ENCODE measurements at places on chromosomes 6 and 20.

- no peak for DNase-seq
Observed at GRCh38 chr6:30145818-30146217, 9.9 kb downstream of the TRIM40 start.

DNA sequence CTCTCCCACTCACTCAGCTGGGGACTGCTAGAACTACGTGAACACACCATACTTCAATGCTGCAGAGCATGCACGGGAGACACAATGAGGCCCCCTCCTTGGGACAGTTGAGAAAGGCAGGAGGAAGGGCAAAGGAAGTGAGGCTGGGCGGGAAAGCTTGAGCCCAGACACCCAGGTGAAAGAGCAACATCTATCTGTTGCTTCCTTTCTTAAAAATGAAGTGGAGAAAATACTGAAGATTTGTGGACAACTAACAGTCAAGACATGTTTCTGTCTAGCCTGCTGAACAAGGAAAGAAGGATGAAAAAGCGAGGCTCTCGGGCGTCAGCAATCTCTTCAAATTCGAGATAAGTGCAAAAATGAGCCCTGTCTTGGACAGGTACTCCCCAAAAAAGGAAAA is 3.0 kb upstream of the NNAT start:
- DNase-seq: no peak

GRCh38 chr20:17059465-17059864 is 167.4 kb upstream of the PCSK2 start:
- DNase-seq: no peak

- DNase-seq: no peak
Observed at GRCh38 chr6:32087574-32088486, 21.3 kb downstream of the TNXB start.

- no peak for DNase-seq
Observed at GRCh38 chr6:6631534-6632276, 43.2 kb downstream of the LY86 start.

DNA sequence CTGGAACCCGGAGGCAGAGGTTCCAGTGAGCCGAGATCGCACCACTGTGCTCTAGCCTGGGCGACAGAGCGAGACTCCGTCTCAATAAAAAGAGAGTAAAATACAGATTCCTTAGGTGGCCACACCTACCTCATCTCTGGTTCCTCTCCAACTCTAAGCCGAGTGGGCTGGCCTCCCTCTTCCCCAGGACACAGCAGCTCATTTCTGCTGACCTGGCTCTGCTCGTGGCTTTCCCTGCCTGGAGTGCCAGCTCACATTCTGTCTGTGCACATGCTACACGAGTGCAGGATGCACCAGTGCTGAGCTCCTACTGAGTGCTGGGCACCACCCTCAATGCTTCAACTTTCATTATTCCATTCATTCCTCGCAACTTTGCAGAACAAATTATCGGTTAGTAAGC is 28.8 kb downstream of the EFCAB8 start:
- DNase-seq: no peak

DNA sequence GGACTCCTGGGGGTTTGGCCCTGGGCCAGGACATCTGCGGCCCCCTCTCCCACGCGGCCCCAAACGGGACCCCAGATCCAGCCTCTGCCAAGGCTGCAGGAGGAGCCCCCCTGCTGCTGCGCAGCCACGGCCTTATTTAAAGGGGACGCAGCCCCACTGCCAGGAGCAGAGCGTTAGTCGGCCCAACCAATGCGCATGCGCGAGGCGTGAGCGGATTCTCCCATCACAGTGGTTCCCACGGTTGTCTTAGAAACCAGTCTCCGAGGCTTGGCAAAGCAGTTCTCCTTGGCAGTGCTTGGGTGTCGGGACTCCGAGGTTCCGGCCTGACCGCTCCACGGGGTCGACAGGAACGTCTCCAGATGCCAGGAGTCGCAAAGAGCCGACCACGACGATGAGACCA is 288.3 kb upstream of the ZNF337 start:
- DNase-seq: peak; percentile 20

GRCh38 chr20:57263801-57264792 is 2.3 kb downstream of the BMP7 start:
- no peak for DNase-seq

DNA sequence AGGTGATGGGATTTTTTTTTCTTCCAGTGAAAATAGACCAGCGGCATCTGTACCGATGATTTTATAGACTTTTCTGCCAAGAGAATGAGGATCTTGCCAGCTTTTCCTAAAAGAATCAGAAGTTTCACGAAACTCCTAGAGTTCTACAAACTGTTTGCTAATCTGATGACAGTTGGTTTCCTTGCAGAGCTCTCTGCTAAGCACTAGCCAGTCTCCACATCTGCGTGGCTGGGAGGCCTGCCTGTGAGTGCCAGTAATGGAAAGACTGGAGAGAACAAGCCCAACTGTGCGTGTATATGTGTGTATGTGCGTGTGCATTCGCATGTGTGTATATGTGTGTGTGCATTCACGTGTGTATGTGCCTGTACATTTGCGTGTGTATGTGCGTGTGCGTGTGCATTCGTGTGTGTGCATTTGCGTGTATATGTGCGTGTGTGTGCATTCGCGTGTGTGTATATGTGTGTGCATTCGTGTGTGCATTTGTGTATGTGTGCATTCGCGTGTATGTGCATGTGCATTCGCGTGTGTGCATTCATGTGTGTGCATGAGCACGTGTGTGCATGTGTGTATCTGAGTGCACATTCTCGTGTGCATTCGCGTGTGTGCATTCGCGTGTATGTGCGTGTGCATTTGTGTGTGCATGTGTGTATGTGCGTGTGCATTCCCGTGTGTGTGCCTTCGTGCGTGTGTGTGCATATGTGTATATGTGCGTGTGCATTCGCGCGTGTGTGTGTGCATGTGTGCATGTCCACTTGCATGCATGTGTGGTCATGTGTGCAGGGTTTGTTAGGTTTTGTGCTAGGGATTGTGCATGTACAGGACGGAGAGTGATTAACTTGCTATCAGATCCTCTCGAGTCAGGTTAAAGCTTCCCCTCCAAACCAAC is 379.4 kb downstream of the TAF4 start:
- no peak for DNase-seq

DNA sequence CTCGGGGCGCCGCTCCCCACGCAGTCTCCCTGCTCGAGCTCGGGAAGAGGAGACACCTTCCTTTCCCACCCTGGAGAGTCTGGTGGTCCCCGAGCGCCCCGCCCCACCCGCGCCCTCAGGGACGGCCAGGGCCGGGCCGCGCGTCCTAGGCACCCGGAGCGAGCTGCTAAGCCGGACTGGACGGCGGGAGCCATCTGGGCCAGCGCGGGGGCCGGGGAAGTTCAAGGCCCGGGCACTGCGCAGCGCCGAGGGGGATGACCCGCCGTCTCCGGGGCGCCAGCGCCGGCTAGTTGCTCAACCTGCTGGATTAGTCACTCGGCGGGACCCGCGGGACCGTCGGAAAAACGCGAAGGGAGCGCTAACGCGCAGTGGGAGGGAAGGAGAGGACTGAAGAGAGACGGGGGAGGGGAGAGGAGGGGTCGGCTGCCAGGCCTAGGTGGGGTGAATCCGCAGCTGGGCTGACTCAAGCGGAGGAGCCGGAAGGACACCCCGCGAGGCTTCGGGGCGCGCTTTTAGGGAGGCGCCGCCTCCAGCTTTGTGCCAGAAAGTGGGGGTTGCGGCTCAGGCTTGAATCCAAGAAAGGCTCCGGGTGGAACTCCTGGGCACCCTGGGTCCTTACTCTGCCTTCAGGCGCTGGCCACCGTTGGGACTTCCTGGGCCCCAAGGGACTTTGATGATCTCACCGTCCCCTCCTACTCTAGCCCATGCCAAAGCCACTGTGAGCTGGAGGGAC is 75.7 kb upstream of the FOXP4 start:
- DNase-seq: no peak

- DNase-seq: no peak
Observed at GRCh38 chr20:56173438-56173837, 75.1 kb upstream of the MC3R start.

- no peak for DNase-seq
Observed at GRCh38 chr6:106922626-106923025, 51.9 kb downstream of the CD24 start.

DNA sequence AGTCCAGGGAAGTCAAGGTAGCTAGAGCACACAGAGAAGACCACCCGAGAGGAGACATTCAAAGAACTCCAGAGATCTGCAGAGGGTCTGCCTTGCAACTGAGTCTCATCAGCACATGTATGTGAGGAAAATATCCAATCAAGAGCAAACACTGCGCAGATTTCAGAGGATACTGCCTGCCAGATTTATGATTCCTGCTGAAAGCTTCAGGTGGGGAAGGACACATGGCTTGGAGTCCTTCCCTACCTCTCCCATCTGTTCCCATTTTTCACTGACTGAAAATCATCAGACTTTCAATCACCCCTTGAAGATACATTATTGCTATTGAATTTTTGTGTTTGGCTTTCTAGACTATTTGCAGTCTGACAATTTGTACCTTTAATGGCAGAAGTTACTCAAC is 7.6 kb upstream of the KIAA1586 start:
- DNase-seq: no peak

DNA sequence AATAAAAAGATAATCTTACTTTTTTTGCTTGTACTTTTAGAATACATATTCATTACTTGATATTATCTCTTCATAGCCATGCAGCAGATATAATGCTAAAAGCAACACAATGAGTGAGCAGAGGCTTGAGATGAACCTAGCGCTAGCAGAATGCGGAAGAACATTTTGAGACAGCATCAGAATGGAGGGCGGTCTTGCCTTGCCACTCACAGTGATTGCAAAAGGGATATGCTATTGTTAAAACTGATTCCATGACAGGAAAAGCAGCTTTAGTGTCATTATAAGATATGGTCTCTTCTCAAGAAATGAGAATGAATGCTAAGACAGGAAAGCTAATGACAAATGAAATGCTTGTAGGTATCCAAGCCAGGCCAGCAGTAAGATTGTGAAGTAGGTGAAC is 200.0 kb upstream of the GJE1 start:
- no peak for DNase-seq

- no peak for DNase-seq
Observed at GRCh38 chr20:38982291-38982690, 20.1 kb downstream of the DHX35 start.

- no peak for DNase-seq
Observed at GRCh38 chr6:35165630-35166071, 24.5 kb upstream of the TCP11 start.

- no peak for DNase-seq
Observed at GRCh38 chr6:135210632-135211305, 29.7 kb downstream of the MYB start.

DNA sequence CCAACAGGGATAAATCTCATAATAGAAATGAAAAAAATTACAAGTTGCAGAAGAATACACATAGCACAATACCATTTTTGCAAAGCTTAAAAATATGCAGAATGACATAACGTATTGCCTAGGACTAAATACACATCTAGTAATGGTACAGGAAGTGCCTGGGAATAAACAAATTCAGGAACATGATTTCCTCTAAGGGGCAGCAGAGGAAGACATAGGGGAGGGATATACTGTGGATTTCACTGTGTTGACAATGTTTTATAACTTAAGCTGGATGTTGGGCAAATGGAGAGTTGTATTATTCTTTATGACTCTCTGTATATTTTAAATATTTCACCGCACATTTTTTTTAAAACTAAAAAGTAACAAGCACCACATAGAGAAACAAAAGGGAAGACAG is 5.6 kb upstream of the GLO1 start:
- DNase-seq: no peak

DNA sequence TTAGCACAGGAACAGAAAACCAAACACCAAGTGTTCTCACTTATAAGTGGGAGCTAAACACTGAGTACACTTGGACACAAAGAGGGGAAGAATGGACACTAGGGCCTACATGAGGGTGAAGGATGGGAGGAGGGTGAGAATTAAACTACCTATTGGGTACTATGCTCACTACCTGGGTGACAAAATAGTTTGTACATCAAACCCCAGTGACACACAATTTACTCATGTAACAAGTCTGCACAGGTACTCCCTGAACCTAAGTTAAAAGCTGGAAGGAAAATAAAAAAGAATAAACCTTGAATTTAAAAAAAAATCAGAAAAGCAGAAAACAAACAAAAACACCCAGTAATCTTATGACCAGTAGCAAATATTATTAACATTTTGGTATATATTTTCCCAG is 188.6 kb downstream of the TFAP2B start:
- DNase-seq: no peak

GRCh38 chr20:41364236-41364855 is 2.3 kb downstream of the EMILIN3 start:
- no peak for DNase-seq

- no peak for DNase-seq
Observed at GRCh38 chr6:163751032-163751525, 336.6 kb downstream of the QKI start.

DNA sequence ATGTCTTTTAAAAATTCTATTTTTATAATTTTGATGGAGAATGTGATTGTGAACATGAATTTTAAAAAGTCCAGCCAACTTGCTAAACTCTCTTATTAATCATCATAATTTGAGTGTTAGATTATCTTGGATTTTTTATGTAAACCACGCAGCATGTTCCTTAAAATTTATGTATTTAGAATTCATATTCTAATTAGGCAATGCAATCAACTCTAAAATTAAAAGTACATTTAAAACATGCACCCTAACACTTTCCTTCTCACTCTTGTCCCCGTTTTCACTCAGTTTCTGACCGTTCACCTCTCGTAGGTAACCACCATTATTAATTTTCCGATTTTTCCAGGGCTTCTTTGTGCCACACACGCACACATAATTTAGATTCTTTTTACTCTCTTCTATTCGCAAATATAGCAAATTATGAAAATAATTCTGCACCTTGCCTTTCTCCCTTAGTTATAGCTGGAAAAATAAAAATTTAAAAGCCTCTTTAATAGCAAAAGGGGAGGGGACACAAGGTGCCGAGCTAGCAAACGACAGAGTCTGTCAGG is 329 bp upstream of the ZKSCAN3 start:
- DNase-seq: no peak

GRCh38 chr6:101730954-101731353 is 337.4 kb downstream of the GRIK2 start:
- DNase-seq: no peak

- DNase-seq: no peak
Observed at GRCh38 chr6:3515669-3516068, 58.8 kb upstream of the SLC22A23 start.
